ENCODE measurements at places on chromosomes 7 and 10.

DNA sequence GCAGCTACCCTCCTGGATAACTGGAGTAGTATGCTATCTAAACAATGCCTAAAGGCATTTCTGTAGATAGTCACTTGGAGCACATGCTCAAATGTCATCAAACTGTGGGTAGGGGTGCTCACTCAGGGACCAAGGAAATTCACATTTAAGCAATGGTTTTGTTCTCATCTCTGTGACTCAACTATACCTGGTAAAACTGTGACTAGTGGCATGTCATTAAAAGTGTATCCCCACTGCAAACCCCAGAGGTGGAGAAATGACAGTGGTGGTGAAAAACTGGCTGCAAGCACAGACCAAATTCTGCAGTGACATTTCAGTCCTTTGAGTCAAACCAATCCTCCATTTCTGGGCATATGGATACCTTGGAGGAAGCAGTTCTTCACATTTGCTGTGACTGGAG is 134.2 kb upstream of the EFCAB10 start:
- DNase-seq, result no peak

DNA sequence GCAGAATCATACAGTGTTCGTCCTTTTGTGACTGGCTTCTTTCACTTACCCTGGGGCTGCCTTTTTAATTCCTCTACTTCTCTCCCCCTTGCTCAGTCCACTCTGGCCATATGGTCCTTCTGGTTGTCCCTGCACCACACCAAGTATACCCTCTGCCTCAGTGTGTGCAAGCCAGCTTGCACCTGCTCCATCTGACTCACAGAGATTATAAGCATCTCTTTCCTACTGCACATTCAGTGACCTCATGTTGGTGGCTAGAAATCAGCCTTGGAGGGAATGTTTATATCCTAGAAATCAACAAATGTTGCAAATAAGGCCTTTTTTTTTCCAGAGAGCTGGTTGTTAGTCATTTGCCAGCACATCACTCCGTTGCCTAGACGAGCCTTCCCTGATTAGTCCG is 67.5 kb upstream of the C10orf90 start:
- DNase-seq, result no peak

- DNase-seq, result no peak
Observed at GRCh38 chr10:133009218-133009950, 67.0 kb upstream of the CFAP46 start.

DNA sequence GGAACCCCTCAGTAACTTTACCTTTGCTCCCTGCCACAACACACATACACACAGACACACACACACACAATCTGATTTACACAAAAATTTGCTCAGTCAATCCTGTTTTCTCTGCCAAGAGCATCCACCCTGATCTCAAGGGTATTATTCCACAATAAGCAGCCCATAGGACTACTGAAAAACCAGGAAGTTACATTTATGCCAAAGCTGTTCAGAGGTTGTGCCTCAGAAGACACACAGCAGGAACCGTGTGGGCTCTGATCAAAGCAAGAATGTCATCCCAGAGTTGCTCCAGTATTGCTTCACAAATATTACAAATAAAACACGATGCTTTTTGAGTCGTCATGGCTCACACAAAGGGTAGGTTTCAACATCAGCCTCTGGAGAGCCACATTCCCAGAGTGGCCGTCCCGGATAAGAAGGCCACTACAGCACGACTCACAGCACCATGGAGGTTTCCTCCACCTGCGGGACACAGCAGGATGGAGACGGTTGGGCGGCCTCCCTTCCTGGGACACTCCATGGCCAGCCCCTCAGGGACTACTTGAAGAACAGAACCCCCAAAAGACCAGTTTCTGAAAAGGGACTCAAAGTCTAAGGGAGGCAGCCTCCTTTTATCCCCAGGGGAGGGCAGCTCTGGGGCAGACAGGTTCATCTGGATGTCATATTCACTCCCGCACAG is 1.6 kb downstream of the AIFM2 start:
- no peak for DNase-seq

DNA sequence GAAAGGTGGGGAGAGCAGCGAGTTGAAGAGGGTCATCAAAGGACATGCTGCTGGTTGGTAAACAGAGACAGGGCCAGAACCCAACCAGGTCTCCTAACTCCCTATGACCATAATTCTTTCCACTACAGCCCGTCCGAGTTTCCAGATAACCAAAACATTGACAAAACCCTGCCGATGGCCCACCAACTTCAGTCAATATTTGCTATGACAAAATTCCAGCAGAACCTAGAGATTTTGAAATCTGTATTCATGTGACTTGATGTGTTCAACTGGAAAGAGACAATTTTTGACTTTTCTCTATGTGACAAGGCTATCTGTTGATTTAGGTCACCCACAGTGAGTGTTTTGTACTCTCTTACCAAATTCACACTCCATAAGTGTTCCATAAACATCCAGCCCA is 86.7 kb downstream of the NHLRC2 start:
- no peak for DNase-seq

GRCh38 chr10:76021398-76021797 is 590.0 kb downstream of the LRMDA start:
- no peak for DNase-seq

DNA sequence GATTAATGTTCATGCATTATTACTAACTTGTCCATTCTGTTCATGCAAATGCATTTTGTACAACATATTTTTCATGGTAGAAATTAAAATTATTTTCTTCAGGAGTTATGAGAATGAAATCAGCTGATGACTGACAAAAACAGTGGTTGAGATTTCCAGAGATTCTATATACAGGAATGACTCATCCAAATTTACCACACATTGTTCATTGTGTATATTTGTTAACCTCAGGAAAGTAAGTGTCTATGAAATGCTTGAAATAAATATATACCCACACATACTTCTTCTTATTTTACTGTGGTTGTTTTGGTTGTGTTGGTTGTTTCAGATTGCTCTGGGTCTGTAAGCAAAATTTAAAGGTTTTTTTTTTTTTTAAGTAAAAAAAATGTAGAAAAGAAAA is 108.1 kb upstream of the SP8 start:
- no peak for DNase-seq

GRCh38 chr7:497346-497745 is 22.3 kb downstream of the PDGFA start:
- no peak for DNase-seq

- no peak for DNase-seq
Observed at GRCh38 chr10:20343036-20343435, 526.8 kb downstream of the PLXDC2 start.

GRCh38 chr7:90797596-90797995 is 201.5 kb downstream of the CDK14 start:
- no peak for DNase-seq

DNA sequence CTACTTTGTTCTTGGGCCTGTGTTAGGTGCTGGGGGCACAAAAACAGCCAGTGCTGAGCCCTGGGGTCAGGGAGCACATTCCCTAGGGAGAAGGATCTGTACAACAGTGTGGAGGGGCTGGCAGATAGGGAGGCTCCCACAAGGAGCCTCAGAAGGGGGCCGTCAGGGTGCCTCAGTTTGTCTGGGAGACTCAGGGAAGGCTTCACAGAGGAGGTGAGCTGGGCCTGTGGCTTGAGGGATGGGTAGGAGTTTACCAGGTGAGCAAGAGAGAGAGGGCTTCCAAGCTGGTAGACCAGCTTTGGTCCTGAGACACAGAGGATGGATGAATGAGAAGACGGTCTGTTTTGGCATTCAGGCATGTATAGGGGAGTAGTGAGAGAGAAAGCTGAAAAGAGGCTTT is 52.1 kb downstream of the CAMK1D start:
- DNase-seq, result no peak

GRCh38 chr10:122821808-122822207 is 23.8 kb downstream of the CUZD1 start:
- DNase-seq, result no peak

GRCh38 chr7:340200-340937 is 50.4 kb downstream of the FOXL3 start:
- no peak for DNase-seq

DNA sequence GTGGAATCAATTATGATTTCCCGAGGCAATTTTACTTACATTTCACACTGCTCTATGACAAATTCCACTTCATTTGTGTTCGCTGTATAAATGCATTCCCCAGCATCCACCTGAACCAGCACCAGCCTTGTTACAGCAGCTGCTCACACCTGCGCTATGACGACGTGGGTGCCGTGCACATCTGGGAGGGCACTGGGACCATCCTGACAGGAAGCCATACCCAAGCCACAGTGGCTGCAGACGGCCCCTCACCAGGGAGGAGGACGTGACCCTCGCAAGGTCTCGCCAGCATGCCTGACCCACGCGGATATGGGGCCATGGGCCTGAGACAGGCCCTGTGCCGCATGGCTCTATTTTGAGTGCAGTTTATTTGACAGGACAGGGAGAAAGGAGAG is 201.3 kb downstream of the MAD1L1 start:
- no peak for DNase-seq

- DNase-seq, result no peak
Observed at GRCh38 chr7:55438757-55439525, 73.8 kb downstream of the LANCL2 start.

DNA sequence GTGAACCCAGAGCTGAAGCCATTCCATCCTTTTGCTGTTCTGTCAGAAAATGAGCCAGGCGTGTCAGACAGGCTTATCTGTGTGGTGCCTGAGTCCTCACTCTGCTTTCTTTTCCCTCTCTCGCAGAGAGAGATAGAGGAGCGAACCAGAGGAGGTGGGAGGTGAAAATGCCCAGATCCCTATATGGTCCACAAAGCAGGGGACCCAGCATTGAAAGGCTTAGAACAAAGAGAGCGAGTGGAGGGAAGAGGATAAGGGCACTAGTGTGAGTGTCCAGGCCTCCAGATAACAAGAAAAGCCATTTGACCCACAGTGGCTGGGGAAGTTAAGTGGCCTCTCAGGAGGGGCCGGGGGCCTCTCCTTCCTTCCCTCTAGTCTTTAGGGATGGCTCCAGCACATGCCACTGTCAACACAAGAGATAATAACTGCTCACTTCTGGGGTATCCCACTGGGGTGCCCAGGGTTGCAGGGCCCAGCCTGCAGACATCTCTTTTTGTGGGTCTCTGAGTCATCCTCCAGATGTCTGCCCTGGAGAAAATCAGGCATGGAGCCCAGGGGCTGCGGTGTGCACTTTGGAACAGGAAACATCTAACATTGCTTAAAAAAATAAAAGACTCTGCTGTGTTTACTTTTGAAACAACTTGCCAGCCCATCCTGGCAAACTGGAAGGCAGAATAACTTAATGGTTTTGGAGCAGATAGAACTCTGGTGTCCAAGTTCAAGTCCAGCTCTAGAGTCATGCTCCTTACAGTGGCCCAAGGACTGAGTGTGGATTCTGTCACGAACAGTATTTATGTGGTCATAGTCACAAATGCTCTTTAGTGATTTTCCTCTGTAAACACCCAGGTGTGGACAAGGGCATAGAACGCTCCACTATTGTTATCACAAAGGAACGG is 189.5 kb downstream of the CXCL12 start:
- no peak for DNase-seq

DNA sequence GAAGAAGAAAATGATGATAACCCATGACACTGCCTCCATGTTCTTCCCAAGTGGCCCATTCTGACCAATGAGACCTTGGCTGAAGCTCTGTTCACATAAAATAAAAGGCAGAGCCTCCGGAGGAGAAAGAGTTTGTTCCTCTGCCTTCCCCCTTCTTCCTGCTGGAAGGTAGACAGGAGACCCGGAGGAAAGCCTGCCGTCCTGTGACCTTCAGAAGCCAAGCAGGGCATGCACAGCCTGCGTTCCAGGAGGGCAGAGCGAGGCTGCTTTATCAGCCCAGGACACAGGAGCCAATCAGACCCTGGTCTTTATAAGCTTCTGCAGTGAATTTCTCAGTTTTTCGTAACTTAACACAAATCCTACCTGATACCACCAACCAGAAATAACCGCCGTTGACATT is 8.6 kb upstream of the GRID1 start:
- no peak for DNase-seq

DNA sequence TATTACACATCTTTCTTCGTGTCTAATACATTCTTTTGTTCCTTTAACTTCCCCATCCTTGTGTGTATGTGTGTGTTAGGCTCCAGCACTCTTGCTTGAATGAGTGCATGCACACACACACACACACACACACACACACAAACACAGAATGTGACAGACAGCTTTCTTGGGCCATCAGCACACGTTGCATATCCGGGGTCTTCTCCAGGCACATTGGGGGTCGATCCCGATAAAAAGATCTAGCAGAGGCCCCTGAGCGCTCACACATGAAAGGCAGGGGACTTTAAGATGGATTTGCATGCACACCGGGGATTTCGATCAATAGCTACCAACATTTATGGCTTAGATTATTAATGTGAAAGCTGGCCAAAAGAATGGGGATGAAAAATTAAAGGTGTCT is 4.5 kb downstream of the SKIDA1 start:
- no peak for DNase-seq

GRCh38 chr7:43302211-43302711 is 189.8 kb downstream of the HECW1 start:
- no peak for DNase-seq

DNA sequence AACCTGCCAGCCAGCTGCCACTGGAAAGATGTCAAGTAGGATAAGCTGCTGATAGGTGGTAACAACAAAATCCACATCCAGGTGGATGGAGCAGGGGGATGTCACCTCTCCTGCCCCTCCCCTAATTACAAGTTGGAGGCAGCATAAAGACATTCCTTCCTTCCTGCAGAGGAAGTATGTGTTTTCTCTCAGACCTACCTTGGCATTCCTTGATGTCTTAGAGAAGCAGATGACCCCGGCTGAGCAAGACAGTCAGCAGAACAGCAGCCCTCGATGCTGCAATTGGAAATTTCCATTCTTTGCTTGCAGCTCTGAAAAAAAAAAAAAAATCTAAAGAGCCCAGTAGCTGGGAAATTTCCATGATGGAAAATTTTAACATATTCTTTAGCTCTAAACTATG is 137.5 kb upstream of the MKLN1 start:
- no peak for DNase-seq

GRCh38 chr7:54859545-54859944 is 100.5 kb upstream of the SEC61G start:
- DNase-seq, result no peak

GRCh38 chr10:112919721-112920120 is 30.3 kb upstream of the TCF7L2 start:
- DNase-seq, result no peak

- no peak for DNase-seq
Observed at GRCh38 chr10:49034925-49035324, 80.4 kb downstream of the VSTM4 start.

- DNase-seq, result no peak
Observed at GRCh38 chr7:43769791-43770465, 11.4 kb downstream of the BLVRA start.

DNA sequence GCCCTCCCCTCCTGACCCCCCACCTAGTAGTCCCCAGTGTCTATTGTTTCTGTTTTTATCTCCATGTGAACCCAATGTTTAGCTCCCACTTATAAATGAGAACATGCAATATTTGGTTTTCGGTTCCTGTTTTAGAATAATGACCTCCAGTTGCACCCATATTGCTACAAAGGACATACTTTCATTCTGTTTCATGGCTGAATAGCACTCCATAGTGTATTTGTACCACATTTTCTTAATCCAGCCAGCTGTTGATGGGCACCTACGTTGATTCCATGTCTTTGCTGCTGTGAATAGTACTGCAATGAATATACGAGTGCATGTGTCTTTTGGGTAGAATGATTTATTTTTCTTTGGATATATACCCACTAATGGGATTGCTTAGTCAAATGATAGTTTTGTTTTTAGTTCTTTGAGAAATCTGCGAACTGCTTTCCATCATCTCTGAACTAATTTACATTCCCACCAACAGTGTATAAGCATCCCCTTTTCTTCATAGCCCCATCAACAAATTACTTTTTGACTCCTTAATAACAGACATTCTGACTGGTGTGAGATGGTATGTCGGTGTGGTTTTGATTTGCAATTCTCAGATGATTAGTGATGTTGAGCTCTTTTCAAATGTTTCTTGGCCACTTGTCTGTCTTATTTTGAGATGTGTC is 128.4 kb upstream of the PHYHIPL start:
- DNase-seq, result no peak
